NAMALWA (cell line): ENCODE measurements at places on chromosomes 5 and 9.
A peak's percentile ranks its signal among the peaks of the same experiment; 100 is the strongest.

GRCh38 chr9:108086624-108087023 lies 597.1 kb upstream of the KLF4 start:
- DNase-seq: no peak

DNA sequence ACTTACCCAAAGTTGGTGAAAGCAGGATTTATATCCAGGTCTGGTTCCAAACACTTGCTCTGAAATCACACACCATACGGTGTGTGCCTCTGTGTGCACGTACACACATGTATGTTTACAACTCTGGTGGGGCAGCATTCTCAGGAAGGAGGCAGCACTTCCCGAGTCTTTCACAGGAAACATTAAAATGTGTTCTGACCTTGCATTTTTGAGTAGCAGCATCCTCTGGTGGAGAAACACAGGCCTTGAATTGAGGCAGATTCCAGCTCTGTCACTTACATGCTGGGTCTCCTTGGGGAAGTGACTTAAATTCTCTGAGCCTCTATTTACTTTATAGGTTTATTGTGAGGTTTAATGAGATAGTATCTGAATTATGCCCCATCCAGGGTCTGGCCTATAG lies 126.4 kb downstream of the RGS3 start:
- peak; percentile 46 for DNase-seq

- no peak for DNase-seq
Observed at GRCh38 chr9:136448655-136449054, 9.0 kb upstream of the INPP5E start.

DNA sequence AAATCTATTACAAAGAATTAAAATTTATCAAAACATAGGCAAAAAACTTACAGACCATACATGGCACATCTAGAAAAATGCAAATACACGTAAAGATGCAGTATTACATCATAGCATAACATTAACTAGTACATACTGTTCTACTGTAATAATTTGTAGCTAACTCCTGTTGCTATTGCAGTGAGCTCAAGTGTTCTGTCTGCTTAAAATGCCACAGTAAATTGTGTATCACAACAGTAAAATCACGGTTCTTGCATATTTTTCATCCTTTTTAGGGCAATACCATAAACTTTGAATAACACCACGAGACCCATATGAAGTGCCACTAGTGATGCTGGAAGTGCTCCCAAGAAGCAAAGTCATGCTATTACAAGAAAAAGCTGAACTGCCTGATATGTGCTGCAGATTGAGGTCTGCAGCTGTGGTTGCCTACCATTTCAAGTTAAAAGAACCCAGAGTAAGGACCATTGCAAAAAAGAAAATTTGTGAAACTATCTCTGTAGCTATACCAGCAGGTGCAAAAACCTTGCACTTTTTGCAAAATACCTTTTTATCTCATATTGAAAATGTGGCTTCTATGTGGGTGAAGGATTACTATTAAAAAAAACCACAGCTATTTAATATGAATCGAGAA lies 14.2 kb downstream of the HOMER1 start:
- no peak for DNase-seq

- DNase-seq: no peak
Observed at GRCh38 chr5:170716396-170716795, 67.1 kb upstream of the GABRP start.

DNA sequence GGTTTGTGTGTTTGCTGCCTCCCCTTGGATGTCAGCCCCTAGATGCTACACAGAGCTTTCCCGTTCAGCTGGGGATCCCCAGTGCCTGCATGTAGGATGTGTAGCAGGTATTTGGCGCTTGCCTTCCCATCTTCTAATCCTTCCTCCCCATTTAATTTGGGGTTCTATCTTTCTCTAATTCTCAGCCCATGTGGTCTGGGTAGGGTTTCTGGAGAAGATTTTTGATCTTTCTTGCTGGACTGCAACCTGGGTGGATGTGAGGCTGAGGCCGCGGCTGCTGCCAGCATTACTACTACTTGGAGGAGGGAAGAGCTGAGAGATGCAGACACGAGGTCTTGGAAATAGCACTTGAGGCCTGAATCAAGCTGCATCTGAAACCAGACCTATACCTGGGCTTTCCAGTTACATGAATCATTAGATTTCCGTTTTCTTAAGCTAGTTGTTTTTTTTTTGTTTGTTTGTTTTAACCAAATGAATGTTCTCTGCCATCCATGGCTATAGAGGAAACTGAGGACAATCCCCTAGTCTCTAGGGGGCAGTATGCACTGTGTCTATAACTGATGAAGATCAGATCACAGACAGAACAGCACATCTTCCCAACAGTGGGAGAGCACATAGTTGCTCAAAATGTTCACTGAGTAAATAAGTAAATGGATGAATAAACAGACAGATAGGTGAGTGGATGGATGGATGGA lies 178.6 kb downstream of the FGF18 start:
- no peak for DNase-seq

DNA sequence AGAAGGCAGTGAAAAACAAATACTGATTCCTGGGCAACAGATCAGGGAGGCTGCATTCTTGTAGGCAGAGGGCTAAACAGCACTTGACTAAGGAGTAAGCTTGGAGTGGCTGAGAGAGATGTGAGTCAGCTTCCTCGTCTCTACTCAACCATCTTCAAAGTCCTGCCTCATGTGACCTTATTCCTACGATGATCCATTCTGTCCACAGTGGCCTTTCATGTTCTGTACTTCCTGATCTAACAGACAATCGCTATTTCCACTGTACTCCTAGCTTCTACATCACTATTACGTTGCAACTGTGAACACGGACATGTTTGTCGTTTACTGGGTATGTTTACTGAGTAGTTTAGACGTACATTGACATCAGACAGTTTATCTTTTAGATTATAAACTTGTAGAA lies 365.4 kb downstream of the ARL15 start:
- no peak for DNase-seq

GRCh38 chr5:64775291-64775690 lies 6.6 kb downstream of the CWC27 start:
- DNase-seq: no peak

DNA sequence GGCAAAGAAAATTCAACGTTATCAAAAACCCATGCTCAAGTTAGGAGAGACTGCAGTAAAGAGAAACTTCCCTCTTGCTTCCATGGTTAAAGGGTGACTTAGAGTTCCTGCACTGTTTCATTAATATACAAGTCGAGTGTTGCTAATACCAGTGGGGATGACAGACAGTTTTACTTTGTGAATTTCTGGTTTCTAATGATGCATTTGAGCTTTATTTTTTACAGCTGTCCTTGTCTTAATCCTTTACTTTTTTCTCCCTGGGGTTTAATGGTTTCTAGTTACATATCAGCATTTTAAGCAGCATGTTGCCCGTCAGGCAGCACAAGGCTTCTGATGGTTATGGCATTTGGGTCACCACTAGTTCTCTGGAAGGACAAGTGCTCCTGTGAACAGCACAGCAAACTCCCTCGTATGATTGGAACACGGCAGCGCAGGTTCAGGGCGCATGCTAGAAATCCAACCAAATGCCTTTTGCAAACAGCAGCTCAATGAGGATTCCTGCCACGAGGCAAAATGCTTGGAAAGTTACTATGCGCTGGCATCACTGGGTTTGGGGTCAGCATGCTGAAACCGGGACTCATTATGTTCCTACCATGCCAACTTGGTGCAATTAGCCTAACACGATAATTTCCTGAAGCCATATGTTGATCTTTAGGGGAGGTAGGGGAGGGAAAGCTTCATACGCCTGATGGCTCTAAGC lies 463.8 kb downstream of the BNC2 start:
- DNase-seq: no peak

DNA sequence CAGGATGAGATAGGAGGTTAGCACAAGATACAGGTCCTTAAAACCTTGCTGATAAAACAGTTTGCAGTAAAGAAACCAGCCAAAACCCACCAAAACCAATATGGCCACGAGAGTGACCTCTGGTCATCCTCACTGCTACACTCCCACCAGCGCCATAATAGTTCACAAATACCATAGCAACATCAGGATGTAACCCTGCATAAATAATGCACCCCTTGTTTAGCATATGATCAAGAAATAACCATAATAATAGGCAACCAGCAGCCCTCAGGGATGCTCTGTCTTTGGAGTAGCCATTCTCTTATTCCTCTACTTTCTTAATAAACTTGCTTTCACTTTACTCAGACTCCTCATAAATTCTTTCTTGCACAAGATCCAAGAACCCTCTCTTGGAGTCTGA lies 86.9 kb upstream of the PRSS3 start:
- DNase-seq: no peak

DNA sequence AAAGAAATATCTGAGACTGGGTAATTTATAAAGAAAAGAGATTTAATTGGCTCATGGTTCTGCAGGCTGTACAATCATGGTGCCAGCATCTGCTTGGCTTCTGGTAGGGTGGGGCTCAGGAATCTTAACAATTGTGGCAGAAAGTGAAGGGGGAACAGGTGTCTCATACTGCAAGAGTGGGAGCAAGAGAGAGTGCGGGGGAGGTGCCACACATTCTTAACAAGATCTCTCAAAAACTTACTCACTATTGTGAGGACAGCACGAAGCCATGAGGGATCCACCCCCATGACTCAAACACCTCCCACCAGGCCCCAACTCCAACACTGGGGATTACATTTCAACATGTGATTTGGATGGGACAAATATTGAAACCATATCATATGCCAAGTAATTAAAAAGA lies 70.1 kb upstream of the PANK3 start:
- no peak for DNase-seq

DNA sequence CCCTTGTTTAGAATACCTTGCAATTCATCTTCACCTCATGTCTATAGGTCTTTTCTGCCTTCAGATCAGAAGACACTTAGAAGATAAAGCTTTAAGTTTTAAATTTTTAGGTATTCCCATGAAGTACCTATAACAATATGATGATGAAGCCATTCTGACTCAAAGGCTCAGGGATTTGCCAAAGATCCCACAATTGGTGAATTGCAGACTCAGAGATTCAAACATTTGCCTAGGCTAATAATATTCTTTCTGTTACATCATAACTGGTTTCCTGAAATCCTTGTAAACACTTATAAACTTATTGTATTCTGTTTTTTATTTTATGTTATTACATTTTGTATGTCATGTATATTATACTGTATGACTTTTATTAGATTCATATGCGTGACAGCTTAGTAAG lies 62.8 kb upstream of the ZFAND5 start:
- no peak for DNase-seq
